ENCODE measurements at places on chromosomes 5 and 9.

DNA sequence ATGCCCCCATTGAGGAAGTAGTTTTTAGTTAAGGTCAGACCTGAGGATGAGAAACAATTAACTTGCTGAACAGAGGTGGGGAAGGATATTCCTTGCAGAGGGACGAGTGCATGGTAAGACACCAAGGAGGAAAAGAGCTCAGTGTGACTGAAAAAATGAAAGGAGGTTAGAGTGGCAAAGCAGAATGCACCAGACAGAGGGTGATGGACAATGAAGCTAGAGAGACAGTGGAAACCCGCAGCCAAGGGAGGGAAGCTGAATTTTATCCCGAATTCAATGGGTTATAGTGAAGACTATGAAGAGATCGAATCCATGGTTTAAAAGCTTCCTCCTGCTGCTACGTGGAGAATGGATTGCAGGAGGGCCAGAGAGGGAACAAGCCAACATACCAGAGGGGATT lies 206.8 kb downstream of the FBN2 start:
- no peak for DNase-seq

DNA sequence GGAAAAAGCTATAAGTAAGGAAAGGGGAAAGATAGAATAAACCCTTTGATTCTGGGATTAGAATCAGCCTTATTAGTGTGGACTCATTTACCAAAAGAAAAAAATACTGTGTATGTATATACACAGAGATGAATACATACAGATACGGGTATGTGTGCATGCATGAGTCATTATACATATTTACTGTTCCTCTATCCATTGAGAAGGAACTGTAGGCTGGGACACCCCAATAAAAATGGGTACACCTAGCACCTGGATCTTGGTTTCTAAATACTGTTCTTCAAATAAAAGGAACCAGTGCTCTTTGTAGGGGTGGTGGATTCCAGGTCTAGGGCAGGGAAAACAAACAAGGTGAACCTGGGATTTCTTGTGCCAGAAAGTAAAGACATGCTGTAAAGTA lies 48.3 kb downstream of the WHRN start:
- no peak for DNase-seq

- DNase-seq: no peak
These were observed 500.7 kb downstream of the SPATA31D1 start for GRCh38 chr9:82489201-82489821.

DNA sequence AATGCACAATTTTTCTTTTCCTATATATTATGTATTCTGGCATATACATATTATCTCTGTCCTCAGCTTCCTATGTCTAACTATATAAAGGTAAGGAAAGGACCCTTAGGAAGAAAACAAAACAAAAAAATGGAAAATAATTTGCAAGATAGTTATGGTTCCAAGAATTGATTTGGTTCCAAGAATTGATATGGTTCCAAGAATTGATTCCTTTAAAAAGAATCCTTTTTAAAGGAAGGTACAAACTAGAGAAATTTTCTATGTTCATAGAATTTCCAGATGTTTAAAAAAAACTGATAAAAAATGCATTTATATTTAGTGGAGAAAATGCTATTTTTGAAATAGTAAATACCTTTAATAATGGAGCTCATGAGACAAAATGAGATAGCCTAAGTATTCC lies 12.1 kb downstream of the LYRM7 start:
- no peak for DNase-seq

GRCh38 chr9:110058304-110058953 lies 149.5 kb downstream of the C9orf152 start:
- no peak for DNase-seq

- DNase-seq: no peak
These were observed 1012.8 kb downstream of the MAT2B start for GRCh38 chr5:164518067-164518740.

- no peak for DNase-seq
These were observed 298.6 kb upstream of the MEF2C start for GRCh38 chr5:89181546-89181945.

DNA sequence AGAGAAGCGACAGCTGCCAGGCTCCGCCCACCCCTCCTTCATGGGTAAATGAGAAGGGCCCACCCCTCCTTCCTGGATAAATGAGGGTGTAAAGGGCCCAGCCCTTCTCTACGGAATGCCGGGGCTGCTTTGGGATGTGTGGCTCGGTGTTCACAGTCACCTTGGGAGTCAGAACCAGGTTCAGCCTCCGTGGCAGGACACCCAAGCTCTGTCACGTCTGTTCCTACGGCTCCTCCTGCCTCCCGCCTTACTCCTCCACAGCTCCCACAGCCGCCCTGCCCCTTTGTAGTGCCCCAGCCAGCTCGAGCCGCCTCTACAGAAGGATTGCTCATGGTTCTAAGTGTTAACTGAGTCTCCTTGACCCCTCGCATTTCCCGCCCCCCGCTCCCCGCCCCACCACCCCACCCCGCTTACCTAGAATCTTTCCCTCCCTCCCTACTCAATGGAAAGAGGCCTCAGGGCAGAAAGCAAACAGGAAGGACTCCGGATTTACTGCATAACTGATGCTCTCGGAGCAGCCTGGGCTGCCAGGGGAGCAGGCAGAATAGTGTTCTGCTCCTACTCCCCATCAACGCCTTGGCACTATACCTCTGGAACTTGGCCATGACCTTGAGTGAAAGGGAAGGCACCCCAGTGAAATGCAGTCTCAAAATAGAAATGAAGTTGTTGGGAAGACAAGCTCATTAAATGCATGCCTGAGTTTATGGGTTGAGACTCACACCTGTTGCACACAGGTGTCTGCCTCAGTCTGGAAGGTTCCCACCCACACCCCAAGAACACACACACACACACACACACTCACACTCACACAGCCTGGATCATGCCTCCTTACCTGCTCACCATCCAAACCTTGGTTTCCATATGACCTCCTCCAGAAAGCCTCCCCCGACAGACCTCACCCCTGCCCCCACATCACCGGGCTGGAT lies 59.6 kb downstream of the NEURL1B start:
- no peak for DNase-seq

DNA sequence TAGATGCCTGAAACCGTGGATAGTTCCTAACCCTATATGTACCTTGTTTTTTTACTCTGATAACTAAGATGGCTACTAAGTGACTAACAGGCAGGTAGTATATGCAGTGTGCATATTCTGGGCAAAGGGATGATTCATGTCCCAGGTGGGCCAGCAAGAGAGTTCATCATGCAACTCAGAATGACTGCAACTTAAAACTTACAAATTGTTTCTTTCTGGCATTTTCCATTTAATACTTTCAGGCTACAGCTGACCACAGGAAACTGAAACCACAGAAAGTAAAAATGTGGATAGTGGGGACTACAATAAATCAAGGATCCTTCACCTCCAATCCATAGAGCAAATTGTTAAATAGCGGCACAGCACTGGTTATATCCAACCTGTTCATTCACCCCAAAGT lies 30.7 kb upstream of the VCAN start:
- no peak for DNase-seq

GRCh38 chr9:136793086-136793946 lies 2.2 kb downstream of the TMEM141 start:
- no peak for DNase-seq
